ENCODE measurements at places on chromosomes 1 and 21.
A peak's percentile ranks its signal among the peaks of the same experiment; 100 is the strongest.

DNA sequence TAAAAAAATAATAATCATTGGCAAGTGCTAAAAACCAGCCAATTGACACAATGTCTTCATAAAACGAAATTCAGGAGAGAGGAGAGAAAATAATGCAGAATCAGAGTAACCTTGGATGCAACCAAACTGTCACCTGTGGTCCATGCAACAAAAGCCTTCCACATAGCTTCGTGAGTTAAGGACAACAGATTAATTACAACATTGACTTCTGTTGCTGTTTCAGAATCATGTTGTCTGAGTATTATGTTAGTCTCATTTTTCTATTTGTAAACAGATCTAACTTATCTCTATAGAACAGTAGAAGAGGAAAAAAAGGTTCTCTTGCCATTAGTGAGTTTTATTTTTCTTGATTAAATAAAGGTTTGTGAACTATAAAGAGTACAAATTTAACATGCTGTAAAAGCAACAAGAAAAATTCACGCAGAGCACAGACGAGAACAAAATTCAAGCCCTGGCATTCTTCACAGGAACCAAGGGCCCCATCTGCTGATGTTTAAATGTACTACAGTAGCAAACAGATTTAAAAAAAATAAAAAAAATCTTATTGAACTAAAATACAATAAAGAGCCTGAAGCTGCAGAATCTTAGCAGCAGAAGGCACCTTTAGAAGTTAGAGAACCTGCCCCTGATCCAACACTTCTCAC is 381.1 kb upstream of the PKN2 start:
- no peak for DNase-seq

DNA sequence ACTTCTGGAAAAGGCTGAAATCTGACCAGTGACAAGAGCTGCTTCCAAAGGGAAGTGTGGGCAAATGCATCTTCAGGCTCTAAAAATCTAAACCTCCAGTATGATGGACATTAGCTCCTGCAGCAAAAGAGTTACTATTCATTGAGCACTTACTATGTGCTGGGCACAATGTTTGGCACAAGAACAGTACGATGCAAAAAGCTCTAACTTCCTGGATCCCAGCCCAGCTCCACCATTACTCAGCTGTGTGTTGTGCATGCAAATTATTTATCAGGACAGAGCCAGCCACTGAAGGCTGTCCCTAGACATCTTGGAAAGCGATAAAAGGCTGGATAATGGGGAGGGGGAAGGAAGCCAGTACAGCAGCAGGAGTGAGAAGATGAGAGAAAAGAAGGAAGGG is 143.5 kb downstream of the ELAVL4 start:
- no peak for DNase-seq

DNA sequence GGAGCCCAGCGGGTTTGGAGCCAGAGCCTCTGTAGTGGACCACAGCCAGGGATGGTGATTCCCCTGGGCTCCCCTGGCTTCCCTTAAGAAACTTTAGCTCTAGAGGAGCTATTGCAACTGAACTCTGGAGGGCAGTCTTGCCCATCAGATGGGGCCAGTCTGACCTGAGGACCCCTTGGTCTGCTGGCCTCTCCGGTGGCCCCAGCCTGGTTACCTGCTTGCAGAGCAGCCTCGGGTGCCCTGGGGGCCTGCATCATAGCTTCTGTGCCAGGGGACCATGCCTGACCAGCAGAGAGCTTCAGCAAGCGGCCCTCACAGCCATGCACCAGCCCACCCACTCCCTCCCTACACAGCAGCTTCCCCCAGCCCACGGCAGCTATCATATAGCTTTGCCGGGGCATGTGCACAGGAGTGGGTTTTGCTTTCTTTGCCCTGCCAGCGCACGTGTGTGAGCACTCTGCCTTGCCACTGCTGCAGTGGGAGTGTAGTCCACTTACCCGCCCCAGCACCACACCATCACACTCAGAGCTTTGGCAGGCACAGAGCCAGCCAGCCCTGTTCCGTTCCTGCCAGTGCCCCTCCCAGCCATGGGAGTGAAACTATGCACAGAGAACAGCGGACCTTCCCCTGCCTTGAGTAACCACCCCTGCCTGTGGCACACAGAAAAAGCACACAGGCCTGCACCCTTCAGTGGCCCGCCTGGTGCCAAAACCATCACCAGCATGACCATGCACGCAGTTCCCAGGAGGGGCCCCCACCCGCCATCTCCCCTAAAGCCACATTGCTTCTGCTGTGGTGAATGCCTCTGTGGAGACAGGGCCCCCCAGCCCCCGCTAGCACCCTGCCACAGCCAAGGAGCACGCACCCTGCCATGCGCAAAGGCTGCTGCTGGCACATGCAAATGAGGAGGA is 442.9 kb upstream of the NEGR1 start:
- peak; percentile 0 for DNase-seq

GRCh38 chr1:87650306-87650705 is 321.6 kb downstream of the LMO4 start:
- no peak for DNase-seq

DNA sequence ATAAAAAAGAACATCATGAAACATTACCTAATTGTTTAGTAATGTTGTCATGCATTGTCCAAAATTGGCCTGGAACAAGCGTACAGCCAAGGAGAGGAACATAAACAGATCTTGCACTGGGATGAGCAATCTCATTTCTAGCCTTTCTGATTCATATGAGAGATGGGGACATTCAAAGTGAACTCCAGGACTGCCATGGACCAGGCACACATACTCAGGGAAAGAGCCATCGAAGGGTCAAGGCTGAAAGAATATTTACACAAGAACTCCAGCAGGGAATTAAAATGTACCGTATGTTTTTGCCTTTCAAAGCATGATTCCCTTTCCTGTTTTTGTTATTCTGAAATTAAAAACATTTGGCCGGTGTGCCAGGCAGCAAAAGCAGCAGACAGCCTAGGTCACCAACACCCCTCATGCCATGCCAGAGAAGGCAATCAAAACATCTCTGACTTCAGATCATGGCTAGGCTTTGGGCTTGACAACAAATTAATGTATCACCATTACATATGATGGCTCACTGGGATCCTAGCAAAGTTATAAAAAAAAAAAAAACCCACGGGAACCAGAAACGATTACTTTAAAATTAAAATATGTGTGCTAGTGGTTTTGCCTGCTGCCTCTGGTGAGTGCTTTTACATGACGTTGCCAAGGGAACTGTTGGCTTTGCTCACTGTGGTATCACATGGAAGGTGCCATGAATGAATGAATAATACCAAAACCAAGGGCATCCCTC is 159.8 kb downstream of the TGFBR3 start:
- DNase-seq = no peak

DNA sequence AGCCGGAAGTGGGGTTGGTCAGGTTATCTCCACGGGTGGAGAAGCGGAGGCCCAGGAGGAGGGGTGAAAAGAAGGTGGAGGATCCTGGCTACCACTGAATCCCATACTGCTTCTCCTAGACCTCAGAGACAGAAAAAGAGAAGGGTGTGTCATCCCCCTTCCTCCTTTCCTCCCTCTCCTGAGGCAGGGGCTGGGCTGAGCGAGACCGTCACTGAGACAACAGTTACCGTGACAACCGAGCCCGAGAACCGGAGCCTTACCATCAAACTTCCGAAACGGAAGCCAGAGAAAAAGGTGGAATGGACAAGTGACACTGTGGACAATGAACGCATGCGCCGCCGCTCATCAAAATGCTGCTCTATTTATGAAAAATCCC is 42.1 kb upstream of the NBPF3 start:
- peak; percentile 31 for DNase-seq

GRCh38 chr21:22842875-22843274 is 1844.7 kb downstream of the NCAM2 start:
- no peak for DNase-seq

DNA sequence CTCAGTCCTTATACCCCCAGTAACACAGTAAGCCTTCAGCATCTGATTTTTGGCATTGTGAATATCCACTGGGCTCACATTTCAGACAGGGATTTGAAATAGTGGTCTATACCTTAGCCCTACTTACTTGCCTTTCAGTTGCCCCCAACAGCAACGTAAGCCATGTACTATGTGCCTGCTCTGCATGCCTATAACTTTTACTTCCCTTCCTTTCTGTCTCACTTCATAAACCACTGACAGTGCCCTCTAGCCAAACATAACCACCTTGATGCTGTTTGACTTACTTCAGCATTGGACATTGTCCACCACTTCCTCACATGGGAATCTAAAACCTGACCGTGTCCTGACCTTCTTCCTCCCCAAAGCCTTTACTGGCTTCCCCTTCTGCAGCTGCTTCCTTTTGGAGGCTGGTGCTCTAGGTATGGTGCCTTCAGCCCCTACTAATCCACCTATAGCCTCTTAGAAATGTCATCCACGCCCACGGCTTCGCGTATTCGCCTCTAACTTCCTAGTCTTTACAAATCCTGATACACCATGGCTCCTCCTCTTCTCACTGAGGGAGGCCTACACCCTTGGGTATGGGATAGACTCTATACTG is 3.6 kb upstream of the ZNF672 start:
- no peak for DNase-seq

All from CD4-positive, alpha-beta T cell treated with Interleukin-1 beta for 1 hour (primary cell).